Fibroblast of mammary gland (primary cell): ENCODE measurements at places on chromosomes 16 and 17.
A peak's percentile ranks its signal among the peaks of the same experiment; 100 is the strongest.

- DNase-seq: peak; percentile 14
These were observed 39.8 kb upstream of the TMC5 start for GRCh38 chr16:19377864-19378263.

DNA sequence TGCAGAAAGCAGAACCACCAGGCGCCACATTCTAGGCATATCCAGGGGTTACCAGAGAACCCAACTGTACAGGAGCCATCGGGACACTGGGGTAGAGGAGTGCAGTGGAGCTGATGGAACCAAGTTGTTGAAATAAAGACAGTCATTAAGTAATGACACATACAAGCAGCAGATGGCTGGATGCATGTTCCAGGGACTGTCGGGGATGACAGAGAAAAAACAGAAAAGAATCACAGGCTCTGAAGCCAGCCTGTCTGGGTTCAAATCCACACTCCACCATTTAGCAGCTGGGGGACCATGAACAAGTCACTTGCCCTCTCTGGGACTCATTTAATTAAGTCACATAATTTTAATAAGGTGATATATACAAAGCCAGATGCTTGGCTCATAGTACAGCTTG lies 117.1 kb downstream of the ZNF423 start:
- no peak for DNase-seq

DNA sequence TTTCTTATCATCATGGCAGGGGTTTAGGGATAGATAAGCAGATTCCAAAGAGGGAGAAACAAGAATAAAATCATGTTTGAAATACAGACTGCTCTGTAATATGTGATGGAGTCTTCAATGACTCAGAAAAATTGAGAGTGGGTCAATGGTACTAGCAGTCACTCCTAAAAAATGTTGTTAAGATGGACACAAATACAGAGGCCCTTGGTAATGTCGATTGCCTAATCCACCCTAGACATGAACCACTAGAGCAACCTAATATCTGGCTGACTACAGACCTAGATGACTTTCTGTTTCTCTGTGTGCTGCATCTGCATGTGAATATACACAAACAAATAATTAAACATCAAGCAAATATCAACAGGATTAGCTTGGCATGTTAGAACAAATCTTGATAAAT lies 135.8 kb downstream of the CDH8 start:
- DNase-seq: peak; percentile 15

DNA sequence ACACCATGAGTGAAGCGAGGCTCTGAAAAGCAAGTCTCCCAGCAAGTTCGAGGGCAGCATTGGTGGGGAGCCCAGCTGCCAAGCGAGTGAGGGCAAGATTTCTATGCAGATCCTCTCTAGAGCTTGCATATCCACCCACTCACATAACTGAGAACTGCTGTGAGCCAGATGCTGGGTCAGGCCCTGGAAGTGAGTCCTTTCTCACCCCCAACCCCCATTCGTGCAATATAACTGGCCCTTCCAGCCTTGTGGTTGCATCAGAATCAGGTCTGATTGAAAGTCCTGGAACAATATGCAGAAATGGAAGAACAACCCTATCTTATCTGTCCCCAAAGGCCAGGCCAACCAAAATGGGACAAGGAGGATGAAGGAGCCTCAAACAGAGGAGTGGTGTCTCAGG lies 146.6 kb downstream of the IRX5 start:
- no peak for DNase-seq

DNA sequence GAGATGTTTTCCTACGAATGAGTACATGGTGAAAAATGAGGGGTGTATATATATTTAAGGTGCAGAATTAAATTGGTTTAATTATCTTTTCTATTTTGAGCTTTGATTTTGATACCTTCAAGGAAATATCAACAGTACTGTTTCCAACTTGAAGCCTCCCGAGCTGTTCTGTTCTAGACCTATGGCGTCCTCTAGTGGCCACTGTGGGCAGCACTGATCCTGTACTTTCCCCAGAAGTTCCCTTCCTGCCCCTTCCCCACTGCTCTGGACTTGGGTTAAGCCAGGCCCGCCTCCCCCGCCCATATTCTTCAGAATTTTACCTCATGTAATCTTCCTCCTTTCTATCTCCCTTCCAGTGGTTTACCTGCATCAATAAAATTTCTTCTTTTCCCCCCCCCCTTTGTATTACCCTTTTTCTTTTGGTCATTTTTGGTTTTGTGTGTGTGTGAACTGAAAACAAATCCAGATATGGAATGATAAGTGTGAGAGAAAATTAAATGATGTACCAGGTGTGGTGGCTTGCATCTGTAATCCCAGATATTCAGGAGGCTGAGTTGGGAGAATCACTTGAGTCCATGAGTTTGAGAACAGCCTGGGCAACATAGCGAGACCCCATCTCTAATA lies 1643.5 kb downstream of the TP53TG3F start:
- no peak for DNase-seq

GRCh38 chr16:47939680-47940079 lies 216.1 kb downstream of the ABCC12 start:
- no peak for DNase-seq

DNA sequence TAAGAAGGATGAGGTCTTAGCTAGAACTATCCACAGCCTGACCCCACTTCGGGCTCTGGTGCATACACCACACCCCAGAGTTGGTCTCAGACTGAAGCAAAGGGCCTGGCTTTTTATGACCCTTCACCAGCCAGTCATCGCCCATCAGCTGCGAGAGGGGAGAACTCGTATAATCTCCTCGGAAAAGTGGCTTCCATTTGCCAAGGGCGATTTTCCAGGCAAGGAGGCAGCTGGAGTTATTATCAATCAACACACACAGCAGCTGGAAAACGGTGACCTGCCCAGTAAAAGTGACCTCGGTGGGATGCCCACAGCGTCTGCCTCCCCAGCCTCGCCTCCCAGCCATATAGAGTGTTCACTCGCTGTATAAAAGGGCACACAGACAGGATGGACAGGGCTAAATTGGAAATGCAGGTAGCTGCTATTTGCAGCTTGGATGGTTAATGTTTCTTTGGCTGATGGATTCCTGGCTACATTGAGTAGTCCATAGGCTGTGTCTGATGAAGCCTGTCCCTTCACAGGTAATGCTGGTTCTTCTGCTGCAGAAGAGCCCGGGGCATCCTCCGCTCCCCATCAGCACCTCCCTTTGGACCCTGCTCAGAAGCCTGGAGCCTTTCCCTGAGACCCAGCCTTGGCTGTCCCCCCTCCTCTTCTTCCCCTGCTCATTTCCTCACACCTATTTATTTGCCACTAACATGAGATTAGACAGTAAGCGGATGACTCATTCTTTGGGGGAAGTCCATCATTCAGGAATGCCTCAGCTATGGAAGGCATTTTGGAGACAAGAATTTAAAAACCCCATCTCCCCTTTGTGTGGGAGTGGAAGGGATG lies 45.7 kb downstream of the TMEM186 start:
- DNase-seq: peak; percentile 67

GRCh38 chr17:51120357-51120738 lies 320 bp downstream of the SPAG9 start:
- DNase-seq: no peak

DNA sequence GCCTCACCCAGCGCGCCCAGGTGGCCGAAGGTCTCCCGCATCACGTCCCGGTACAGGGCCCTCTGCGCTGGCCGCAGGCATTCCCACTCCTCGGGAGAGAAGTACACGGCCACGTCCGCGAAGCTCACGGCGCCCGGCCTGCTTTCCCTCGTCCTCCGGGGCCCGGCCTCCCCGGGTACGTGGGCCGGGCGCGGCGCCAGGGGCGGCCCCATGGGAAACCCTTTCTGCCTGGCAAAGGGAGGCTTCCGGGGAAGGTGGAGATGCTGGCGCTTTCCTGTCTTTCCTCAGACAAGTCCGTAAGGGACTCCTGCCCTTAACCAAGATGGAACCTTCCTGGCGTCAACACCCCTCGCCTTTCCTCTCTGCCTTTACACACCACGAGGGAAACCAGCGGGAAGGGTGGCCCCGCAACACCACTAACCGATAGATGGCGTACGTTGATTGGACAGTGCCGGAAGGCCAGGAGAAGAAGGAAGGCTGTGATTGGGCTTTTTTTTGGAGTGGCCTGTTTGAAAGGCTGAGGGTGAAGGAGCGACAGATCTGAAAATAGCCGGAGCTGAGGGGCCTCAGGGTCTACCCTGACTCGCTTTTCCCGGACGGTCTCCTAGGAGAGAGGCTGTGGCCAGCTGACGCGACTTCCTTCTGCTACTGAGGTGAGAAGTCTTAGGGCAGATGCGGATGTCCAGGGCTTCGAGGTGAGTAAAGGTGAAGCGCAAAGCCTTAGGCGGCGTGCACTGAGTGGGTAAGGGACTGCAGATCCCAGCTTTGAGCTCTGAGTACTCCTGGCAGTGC lies at the start of gene ZNF785:
ZNF785 (minus strand) TSS at position 298 of the 792 bp plus-strand sequence; CDS start at position 212, 86 bp downstream.
- DNase-seq: peak; percentile 99

DNA sequence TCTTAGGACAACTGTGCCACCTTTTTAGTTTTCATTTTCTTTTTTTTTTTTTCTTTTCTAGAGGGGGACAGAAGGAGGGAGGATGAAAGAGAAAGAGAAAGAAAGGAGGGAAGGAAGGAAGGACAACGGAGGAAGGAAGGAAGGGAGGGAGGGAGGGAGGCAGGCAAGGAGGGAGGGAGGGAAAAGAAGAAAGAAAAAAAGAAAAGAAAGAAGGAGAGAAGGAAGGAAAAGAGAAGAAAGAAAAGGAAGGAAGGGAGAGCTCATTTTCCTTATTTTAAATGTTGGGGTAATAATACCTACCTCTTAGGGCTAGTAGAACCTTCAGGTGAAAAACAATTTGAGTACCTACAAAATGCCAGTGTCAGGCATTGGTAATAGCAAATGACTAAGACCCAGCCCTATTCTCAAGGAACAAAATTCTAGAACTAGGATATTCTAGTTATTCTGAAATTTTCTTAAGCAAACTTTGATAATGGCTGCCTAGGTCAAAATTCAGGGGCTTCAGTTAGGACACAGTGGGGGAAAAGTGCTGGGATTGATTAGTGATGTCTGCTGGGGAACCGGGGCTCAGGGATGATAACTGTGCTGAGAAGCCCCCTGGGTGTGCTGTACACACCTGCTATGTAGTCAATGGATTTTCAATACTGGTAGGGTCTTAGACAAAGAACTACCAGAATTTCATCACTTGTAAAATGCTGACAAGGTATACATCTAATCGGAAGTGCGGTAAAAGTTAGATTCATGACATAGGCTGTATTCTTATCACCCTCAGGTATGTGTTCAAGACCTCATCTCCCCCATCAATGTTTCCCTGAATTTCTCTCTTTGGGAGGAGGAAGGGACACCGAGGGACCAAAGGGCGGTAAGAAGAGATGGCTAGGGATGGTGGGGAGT lies 22.7 kb downstream of the ZNF768 start:
- no peak for DNase-seq

- DNase-seq: peak; percentile 15
These were observed 732.5 kb downstream of the KCNJ2 start for GRCh38 chr17:70901870-70902269.

DNA sequence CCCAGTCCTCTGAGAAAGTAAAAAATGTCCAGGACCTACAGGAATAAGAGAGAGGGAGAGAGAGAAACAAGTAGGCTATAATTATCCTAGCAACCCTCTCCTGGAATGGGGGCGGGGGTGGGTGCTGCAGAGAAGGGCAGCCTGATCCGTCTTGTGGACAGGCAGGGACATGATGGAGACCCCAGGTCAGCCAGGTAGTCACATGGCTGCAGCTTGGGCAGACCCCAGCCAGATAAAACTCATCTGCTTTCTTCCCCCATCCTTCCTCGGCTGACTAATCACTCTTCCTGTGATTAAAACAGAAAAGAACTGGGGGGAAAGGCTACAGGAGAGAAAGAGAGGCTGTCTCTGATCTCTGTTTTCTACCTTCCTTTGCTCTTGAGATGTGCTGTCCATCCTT lies 32.6 kb downstream of the COPZ2 start:
- DNase-seq: no peak

GRCh38 chr16:66306366-66307150 lies 59.9 kb upstream of the CDH5 start:
- DNase-seq: no peak
